Stimulated activated CD4-positive, alpha-beta T cell treated with anti-CD3 and anti-CD28 coated beads, Interleukin-4, amount 100 ng/mL, for 1 hour (primary cell): ENCODE measurements at places on chromosomes 2 and 18.

DNA sequence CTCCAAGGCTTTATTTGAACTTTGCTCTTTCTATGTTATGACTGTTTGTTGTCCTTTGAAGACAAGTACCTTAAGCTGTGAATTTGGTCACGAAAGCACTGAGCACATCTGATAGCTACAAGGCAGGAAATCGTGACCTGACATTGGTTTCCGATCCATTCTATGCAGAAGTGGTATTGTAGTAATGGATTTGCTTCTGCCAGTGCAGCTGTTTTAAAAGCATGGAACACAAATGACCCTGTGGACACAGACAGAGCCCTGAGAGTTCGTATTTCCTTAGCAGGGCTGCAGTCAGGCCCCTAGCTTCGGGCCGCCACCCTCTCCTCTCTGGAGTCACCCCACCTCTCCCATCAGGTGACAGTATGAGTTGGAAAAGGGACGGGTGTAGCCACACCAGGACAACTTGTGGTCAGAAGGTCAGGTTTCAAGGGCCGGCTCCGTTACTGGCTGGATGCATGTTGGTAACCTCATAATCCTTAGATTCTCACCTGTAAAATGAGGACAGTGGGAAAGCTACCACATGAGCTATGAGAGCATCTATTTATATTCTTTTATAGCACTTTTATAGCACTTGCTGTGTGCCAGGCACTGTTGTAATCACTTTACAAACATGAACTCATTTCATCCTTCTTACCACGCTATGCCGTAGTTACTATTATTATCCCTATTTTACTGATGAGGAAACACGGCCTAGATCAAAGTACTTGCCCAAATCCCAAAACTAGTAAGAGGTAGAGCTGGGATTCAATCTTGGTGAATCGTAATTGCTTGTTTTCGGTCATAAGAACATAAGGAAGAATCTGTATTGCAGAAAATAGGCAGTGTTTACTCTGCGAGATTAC is 70.2 kb downstream of the SPATS2L start:
- no peak for DNase-seq

- DNase-seq, result no peak
These were observed 24.6 kb downstream of the TAF1B start for GRCh38 chr2:9867881-9868280.

GRCh38 chr2:168457190-168457895 is 1.3 kb downstream of the CERS6 start:
- DNase-seq, result no peak

DNA sequence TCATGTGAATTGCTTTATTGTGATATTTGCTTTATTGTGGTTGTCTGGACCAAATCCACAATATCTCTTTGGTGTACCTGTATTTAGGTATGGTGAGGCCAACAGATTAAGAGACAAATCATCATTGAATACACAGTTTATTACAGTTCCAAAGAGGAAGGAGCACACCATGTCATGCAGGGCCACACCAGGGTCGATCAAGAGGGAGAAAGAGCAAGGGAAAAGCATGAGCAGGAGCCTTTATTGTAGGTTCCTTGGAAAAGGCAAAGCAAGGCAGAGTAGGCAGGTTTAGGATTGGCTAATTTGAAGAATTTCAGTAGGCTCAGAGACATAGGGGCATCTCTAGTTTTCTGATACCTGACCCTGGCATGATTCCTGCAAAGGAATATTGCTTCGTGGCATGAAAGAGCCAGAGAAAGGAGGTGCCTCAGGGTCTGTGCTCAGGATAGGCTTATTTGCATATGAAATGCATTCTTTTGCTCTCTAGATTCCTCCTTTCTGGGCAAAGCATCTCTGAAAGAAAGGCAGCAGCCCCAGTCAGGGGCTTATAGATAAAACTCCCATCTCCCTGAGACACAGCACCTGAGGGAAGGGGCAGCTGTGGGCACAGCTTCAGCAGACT is 214.2 kb upstream of the ERBB4 start:
- no peak for DNase-seq

DNA sequence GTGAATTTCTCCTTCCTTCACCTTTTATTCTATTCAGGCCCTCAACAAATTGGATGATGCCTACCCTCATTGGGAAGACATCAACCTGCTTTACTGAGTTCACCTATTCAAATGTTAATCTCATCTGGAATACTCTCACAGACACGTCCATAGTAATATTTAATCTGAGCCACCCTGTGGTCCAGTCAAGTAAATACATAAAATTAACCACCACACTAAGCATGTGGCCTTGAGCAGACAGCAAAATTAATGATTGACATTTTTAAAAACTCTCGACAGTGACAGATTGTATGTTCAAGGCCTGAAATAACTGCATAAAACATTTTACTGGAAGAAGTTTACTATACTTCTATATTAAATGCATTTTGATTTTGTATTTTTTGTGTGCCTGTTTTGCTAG is 540.6 kb upstream of the GCFC2 start:
- DNase-seq, result no peak

GRCh38 chr2:230762317-230762896 is 49.8 kb downstream of the CAB39 start:
- DNase-seq, result peak; percentile 26
